Astrocyte of the hippocampus (primary cell): ENCODE measurements at places on chromosomes 6 and 20.

DNA sequence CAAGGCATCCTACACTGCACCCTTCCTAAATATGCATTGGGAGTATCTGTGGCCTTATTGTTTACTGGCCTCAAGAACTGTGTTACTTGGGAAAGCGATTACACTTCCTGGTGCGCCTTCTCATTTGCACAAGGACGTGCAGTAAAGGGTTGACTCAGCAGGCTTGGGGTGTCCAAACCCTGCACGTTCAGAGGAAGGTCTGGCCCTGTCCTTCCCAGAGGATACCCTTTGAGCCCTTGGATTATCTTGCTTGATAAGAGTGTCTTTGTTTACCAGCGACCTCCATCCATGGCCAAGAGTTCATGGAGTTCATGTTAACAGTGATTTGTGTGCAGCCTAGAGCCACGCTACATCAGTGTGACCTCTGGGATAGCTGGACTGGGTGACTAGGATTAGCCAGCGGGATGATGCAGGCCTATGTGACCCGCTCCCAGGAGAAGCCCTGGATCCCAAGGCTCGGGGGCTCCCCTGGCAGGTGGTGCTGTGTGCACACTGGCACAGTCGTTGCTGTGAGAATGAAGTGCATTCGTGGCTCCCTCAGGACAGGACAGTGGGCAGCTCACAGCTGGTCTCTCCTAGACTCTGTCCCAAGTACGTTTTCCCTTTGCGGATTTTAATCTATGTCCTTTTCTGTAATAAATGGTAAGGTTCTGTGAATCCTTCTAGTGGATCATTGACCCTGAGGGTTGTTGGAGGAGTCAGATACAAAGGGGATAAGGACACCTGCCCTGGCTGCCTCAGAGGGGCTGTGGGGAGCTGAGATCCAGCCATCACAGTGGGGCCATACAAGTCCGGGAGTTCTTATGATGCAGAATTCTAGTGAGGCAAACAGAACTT is 73.5 kb downstream of the TTLL2 start:
- DNase-seq, result no peak

DNA sequence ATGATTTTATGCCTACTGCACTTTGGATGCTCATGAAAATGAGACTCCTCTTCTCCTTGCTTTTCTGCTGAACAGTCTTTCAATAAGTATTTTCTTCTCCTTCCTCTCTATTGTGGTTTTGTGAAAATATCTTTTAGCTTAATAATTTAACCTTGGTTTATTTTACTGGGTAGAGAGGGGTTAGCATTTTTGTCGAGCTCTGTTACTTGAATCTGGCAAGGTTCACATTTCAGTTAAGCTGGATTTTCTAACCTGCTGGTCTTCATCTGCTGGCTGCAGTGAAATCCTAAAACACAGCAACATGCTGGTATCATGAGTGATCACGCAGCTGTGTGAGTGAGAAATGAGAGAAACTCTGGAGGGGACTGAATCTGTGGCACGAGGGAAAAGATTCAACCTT is 222.7 kb upstream of the NOX3 start:
- peak; percentile 7 for DNase-seq

DNA sequence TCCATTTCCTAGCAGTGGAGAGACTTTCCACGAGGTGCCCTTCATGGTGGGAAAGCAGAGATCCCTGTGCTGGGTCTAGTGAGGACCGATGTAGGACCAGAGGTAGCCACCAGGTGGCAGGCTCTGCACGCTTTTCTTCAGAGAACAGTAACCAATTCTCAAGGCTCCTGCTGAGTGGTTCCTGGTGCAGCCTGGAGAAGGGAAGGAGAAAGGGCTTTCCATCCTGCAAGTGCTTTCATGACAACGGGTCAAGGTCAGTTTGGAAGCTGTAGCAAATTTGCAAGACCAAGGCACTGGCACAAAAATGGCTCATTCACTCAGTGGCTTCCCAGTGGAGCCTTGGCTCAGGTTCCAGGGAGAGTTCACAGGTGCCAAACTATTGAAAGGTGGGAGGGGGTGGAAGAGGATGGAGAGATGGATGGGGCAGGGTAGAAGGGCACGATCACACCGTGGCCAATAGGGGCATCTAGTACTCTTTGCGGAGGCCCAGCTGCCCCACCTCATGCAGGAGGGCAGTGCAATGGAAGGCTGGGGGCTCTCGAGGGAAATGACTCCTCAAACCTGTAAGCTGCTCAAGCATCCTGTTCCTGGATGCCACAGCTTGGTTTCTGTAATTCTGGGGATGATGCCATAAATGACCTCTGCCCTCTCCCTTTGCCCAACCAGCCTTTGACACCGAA is 25.5 kb upstream of the KCNK16 start:
- DNase-seq, result peak; percentile 84

- no peak for DNase-seq
Observed at GRCh38 chr20:44113618-44114376, 73.2 kb downstream of the JPH2 start.

DNA sequence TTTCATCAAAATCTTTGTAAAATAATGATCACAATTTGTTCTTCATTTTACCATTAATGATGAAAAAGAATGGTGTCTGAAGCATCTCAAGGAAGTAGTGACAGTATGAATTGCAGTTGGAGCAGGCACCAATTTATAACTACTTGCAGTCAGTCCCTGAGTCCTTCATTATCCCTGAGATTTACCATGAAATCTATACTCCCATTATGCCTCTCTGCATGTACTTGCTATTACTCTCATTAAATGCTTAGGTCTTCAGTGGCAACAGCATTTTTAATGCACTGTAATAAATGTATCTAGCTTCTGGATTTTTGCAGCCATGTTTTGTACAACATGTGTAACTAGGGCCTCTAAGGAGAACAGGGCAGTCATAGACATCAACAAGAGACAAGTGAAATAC is 708.8 kb downstream of the EYS start:
- no peak for DNase-seq

GRCh38 chr6:129114636-129115391 is 231.9 kb downstream of the LAMA2 start:
- DNase-seq, result no peak

- DNase-seq, result no peak
Observed at GRCh38 chr6:144911322-144911721, 626.2 kb downstream of the UTRN start.

DNA sequence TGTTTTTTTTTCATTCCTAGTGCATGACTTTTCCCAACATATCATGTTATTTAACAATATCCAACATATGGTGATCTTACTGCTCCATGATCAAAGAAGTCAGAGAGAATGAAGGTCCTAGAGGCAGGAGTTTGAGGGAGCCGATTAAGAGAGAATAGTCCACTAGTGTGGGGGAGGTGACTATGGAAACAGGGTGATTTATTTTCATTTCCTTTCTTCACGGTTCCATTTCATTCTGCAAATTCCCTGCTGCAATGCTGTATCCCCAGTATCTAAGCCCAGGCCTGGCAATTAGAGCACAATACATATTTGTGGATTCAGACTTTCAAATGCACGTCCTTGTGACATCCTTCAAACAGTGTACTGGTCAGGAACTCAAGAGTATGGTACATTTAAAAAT is 91.4 kb downstream of the CD83 start:
- DNase-seq, result no peak

- DNase-seq, result peak; percentile 34
Observed at GRCh38 chr6:127178746-127179145, 60.3 kb downstream of the RSPO3 start.

DNA sequence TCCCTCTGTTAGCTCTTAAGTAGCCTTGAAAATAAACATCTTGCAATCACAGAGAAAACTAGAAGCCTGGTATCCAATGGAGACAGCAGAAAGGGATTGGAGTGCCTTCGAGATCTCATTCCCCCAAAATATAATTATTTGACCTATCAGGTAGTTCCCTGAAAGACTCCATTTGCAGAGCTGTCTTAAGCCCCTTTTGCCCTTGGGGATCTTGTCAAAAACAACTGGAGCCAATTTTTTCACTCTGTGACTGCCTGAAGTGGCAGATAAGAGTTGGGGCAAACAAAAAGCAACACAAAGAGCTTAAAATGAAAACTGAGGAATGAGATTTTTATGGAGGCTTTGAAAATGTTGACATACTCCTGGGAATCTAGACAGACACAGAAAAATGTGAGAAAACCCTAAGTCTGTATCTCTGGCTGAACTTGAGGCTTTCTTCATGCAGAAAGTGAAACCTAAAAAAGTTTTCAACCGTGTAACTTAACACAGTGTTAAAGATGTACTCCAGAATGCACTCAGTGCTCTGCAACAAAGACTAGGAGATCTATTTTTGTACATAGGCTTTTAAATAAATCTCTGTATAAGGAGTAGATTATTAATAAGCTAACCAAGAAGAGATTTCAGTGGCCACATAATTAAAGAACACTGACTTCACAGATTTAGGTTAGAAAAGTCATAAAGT is 971.1 kb upstream of the MAN1A1 start:
- no peak for DNase-seq

DNA sequence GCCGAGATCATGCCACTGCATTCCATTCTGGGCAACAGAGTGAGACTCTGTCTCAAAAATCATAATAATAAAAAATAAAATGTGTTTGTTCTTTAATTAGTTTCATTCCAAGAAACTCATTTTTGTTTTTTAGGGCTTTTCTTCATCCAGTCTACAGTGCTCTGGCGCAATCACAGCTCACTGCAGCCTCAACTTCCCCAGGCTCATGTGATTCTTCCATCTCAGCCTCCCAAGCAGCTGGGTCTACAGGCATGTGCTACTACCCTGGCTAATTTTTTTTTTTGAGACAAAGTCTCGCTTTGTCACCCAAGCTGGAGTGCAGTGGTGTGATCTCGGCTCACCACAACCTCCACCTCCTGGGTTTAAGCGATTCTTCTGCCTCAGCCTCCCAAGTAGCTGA is 143.6 kb upstream of the JARID2 start:
- DNase-seq, result no peak

DNA sequence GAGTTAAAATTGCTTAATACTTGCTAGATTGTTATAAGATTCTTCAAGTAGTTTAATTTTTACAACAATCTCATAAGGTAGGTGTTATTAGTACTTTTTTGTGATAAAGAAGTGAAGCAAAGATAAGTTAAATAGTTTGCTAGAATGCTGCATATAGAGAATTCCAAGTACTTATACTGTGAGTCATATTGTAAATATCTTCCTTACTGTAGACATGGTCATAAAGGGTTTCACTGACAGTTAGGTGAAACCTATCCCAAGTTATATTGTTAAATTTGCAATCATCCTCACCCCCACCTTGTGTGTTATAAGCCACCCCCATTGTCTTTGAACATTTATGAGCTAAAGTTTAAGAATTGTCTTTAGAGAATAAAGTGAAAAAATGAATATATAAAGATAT is 142.0 kb downstream of the FAM83B start:
- no peak for DNase-seq

GRCh38 chr6:147859071-147859470 is 350.6 kb downstream of the SAMD5 start:
- no peak for DNase-seq

GRCh38 chr6:100751590-100751989 is 129.5 kb downstream of the ASCC3 start:
- no peak for DNase-seq

- peak; percentile 81 for DNase-seq
Observed at GRCh38 chr20:21323640-21324039, 20.5 kb downstream of the XRN2 start.

DNA sequence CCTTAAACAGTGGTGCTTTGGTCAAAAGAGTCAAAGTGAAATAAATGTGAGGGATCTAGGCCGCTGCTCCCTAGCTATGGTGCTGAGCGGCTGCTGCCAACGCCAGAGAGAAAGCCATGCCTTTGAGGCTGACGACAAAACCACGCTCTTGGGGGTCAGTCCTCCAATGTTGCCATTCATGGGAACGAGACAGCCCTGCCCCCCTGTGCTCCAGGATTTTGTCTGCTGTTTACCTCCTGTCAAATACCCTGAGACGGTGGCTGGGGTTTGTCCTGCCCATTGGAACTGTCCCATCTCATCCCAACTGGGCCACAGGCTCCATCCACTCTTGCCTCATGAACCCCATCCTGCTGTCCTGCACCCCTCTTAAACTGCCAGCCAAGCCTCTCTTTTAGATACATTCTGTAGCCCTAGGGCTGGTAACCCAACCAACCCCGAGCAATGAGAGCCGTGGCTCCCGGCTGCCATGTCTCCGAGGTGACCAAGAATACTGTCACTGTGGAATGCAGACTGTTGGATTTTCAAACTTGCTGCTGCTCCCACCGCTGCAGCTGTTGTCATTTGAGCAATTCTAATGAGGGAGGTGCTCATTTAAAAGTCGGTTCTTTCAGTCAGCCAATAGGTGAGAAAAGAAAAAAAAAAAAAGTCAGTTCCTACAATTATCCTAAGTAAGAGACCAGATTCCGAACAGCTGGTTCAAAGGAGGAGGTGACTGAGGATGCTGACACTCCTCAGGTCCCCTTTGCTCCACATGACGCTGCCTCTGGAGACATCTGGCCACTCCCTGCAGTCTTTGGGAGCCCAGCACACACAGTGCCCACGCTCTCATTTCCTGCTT is 73.1 kb upstream of the QKI start:
- DNase-seq, result no peak

- DNase-seq, result no peak
Observed at GRCh38 chr20:59182401-59183044, 18.9 kb downstream of the ZNF831 start.

GRCh38 chr6:139776041-139776440 is 401.6 kb upstream of the CITED2 start:
- peak; percentile 58 for DNase-seq

DNA sequence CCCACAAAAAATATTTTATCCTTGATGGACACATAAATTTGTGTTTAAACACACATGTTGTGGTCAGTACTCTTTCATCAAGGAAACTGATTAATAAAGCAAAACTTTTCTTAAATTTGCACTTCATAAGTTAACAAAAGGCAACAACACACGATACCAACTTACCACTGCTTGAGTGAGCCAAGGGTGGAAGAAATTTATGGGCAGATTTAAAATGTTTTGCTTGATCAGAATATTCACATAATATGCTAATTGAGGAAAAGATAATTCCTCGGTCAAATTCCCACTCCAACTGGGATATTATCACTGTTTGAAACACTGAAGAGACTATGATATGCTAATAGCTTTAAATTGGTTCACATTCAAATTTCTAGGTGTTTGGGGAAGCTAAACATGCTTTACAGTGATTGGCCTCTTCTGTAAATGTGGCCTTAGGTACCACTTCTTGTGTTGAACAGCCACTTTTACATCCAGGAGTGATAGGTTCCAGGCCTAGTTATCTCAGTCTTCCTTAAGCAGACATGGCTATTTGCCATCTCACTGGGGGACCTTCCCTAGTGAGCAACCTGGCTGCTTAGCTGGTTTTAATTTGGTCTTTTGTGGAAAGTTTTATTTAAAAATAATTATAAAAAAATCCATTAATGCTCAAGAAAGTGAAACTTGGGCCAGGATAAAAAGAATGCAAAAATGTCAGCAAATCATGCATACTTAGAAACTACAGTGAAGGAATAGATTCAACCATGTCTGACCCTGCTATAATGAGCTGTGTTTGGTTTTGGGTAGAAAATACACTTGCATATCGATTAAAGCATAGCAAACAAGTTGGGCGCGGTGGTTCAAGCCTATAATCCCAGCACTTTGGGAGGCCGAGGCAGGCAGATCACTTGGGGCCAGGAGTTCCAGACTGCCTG is 221.2 kb upstream of the MAP3K7 start:
- no peak for DNase-seq

GRCh38 chr20:53547664-53548239 is 45.9 kb downstream of the ZNF217 start:
- peak; percentile 79 for DNase-seq
